ENCODE measurements at places on chromosomes 11 and 22.

DNA sequence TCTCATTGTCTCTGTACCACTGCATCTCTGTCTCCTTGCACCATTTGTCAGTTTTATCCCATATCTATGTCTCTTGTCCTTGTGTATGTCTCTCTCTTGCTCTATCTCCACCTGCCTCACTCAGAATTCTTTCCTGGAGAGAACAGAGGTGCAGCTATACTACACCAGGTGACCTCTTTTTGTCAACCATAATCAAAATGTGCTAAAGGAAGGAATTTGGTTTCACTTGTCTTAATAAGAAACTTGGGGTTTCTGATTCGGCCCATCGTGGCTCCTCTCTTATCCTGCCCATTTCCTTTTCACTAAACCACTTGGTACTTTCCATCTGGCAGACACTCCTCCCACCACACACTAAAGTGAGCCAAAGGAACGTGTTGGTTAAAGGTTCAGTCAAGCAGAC lies 2.0 kb upstream of the C11orf42 start:
- no peak for DNase-seq

- DNase-seq = no peak
Observed at GRCh38 chr11:27174021-27174420, 133.4 kb downstream of the BBOX1 start.

GRCh38 chr11:118521892-118522311 lies 5.4 kb upstream of the TTC36 start:
- no peak for DNase-seq

DNA sequence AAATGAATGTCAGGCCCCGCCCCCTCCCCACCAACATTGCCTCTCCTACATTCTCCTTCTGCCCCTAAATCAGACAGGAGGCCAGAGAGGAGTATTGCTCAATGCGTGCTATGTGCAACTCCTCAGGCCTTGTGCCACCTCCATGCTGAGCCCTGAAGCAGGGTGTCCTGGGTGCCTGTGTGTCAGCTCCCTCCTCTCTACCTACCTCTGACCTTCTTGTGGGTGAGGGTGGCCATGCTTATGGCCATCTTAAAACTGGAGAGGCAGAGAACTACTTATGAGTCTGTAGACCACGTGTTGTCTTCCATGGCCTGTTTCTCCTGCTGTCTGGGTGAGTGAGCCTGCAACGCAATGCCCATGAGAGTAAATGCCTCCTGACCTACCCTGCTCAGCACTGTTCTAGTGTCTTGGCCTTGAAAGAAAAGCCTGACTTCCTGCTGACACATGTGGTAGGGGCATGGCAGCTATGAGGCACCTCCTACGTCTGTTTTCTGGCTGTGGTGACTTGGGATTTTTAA lies 10.5 kb downstream of the MCAM start:
- no peak for DNase-seq

DNA sequence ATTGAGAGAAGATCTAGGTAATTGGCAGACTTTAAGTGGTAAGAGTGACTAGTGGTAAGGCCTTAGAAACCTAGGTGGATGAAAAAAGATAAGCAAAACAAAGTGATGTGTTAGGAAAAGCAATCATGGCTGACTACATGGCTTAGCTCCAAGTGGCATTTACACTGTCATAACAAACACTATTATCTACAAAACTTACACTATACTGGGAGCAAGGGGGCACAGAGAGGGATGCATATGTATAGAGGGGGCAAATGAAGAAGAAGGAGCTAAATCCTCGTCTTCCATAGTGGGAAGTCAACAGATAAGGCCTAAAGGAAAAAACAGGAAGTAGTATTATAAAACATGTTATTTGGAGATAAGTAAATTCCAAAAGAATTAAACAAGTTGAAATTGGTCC lies 32.5 kb downstream of the ADORA2A start:
- no peak for DNase-seq

DNA sequence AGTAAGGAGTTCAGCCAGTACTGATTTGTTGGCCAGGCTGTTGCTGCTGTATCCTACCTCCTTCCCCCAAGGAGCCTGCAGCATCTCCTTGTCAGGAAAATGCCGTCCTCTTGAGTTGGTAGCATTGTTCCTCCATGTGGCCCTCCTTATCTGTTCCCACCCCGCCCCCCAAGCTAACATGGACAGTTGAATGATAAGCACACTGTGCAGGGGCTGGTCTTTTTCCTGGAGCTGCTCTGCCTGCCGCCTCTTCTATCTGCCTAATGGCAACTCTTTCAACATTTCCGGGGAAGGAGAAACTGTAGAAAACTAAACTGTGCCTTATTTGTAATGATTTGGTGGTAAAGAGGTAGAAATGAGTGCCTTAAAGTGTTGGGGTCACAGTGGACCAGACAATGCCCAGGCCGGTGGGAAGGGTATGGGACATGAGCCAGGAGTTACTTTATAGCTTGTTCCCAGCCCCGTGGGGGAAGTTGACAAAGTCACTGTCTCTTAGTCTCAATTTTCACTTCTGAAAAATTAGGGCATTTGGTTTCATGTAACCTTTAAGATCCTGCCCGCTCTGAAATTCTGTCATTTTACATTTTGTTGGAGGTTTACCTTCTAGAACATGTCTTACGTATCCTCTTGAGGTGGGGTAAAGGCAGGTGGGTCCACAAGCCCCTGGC lies 4.5 kb downstream of the FAM118A start:
- DNase-seq = no peak

- DNase-seq = no peak
Observed at GRCh38 chr22:24146791-24147353, 34.4 kb upstream of the SUSD2 start.

DNA sequence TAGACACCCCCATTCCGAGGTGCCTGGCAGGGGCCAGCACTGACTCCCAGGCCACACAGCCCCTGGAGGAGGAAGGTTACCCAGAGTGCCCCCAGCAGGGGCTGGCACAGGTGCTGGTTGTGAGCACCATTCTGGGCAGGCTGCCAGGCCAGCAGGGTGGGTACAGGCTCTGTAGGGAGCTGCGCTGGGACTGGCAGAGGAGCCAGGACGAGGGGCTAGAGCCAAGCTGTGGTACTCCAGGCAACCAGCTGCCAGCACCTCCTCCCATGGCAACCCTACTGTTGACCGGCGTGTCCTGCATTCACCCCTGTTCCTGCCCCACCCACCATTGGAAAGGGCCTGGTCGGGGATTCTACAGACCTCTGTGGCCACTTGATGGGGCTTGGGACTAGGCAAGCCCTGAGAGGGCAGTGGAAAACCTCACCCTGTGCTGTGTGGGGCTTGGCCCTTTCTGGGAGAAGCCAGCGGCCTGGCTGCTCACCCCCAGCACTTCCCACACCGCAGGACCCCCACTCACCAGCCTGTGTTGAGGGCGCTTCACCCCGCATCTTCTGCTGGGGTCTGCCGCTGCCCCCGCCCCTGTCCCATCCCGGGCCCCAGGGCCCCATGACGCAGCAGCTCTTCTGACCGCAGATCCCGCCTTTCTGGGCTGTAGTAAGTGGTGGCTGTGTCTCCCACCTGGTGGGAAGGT lies 1.9 kb downstream of the CLDN5 start:
- DNase-seq = peak; percentile 44

GRCh38 chr22:45948081-45948648 lies 28.8 kb downstream of the WNT7B start:
- no peak for DNase-seq

GRCh38 chr11:103800406-103801114 lies 235.9 kb upstream of the DDI1 start:
- no peak for DNase-seq

DNA sequence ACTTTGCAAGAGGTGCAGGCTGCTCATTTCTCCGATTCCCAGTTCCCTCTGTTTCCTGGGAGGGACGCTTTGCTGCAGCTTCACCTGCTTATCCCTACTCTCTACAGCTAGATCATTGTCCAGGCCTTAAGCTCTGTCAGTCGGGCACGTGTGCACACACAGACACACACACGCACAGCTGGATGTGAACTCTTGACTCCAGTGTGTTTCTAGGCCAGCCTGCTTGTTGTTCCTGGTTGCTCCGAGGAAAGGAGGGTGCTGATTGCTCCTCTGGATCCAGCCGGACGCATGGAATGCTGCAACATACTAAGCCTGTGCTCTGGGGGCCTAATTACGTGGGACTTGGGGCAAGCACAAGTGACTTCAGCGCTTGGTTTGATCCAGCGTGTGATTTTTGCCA lies 19.7 kb downstream of the ZNRF3 start:
- no peak for DNase-seq

DNA sequence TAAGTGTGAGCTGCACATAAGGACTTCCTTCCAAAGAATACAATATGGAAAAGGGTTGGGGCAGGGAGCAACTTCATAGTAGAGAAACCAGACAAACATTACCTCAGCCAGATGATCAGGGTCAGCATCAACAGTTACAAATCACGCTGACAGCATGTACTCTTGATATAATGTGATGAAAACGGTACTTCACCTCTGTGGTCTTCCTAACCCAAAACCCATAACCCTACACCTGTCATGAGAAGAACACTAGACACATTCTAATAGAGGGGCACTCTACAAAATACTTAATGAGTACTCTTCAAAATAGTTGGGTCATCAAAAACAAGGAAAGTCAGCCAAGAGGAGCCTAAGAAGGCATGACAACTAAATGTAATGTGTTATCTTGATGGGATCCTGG lies 43.9 kb downstream of the RRAS2 start:
- no peak for DNase-seq

DNA sequence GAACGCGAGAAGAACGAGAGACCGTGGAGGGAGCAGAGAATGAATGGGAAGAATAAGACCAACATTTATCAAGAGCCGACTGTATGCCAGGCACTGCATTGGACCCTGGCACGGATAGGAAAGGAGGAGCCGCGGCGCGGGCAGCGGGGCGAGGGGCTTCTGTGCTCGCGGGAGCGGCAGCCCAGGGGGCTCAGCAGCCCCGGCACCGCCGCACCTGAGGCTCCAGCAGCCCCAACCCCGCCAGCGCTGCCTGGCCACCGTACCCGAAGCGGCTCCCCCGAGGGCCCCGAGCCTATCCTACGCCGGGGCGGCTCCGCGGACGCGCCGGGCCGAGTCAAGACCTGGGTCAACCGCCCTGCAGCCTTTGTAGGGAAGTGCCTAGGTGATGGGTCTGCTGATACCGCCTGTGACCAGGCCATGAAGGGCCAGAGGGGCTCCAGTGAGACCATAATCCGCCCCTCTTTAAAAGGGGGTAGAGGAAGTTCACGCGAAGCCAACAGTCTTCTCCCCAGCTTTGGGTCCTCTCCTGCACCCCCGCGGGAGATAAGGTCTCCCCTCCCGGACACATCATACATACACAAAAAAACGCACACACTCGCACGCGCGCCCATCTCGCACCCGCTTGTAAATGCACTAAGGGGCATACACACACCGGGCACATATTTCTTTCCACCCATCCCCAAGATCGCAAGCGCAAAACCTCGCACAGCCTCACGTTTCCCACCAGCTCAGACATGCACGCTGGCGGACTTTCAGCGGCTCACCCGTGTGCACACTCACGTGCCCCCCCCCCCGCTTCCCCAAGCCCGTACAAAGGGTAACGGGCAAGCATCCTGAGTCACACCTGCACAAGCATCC lies 935 bp upstream of the RTN4RL2 start:
- no peak for DNase-seq

- DNase-seq = no peak
Observed at GRCh38 chr11:18703001-18703763, 4.6 kb downstream of the TMEM86A start.

- DNase-seq = no peak
Observed at GRCh38 chr22:43956805-43957463, 1.7 kb downstream of the SAMM50 start.

DNA sequence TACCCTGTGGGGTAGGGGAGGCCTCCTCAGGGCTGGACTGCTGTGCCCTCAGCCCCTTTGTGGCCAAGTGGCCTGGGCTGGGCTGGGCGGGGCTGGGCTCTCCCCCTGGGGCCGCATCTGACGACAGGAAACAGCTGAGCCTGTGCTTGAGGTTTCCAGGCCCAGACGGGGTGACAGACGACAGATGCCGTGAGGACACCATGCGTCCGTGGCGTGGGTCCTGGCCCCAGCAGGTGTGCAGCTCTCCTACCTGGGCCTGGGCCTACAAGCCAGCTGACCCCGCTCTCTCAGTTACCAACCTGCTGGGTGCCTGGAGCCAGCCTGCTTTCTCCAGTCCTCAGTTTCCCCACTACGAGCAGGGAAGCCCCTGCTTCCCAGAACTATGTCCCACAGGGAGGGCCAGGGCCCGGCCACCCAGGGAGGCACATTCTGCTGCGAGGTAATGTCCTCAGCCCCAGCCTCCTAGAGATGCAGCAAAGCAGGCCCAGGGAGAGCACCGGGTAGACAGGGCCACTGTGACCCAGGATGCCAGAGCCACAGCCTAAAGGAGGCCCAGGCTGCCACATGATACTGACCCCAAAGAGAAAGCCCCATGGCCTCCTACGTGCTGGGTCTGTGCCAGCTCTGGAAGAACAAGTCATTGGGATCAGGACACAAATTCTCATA lies 181.3 kb downstream of the IGLL1 start:
- DNase-seq = no peak

DNA sequence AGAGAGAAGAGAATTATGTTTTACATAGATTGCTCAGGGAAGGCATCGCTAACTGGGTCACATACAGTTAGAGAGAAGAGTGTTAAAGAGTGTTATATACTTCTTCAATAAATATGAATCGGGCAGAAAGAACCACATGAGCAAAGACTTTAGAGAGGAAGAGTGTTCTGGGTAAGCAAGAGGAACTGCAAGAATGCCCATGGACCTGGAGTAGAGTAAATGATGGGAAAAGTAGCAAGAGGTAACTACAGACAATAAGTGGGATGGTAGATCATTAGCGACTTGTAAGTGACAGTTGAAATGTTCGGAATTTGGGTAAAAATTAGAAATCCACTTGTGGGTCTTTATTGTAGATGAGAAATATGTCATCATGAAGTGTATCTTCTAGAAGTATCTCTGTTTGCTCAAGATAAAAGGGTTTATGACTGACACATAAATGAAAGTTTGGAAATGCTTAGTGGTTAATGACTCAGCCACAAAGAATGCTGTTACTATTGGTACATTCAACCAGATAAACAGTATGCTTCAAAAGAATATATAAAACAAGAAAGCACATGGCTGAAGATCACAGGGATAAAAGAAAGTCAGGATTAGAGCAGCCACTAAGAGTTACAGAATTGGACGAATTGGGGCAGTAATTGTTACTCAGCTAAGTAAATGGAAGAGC lies 229.3 kb downstream of the CASP12 start:
- DNase-seq = no peak

- no peak for DNase-seq
Observed at GRCh38 chr11:70448983-70449567, 50.7 kb downstream of the CTTN start.

GRCh38 chr22:23384923-23385677 lies 195.0 kb downstream of the IGLL1 start:
- DNase-seq = no peak

DNA sequence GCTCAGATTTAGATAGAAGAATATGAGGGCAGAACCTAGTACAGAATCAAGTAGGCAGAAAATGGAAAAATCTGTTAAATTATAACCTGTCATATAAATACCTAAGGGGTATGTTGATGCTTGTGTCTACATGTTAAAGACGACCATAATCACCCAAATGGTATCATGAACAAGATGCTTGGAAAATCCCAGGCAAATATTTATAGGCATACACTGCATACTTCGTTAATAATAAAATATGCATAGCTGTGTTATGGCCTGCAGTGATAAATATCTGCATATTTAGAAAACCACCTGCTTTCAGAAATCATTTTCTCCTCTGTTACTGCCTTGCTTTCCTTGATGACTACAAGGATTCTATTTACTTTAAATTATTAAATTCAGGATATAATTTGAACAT lies 18.9 kb upstream of the DDX10 start:
- DNase-seq = no peak

- DNase-seq = no peak
Observed at GRCh38 chr11:130269326-130269943, 45.3 kb downstream of the ZBTB44 start.

GRCh38 chr22:21738966-21739365 lies 3.4 kb upstream of the YPEL1 start:
- DNase-seq = no peak

- peak; percentile 13 for DNase-seq
Observed at GRCh38 chr22:40039482-40040115, 44.8 kb downstream of the FAM83F start.
